ENCODE measurements at places on chromosomes 2 and 18.

GRCh38 chr18:14922031-14922430 is 174.1 kb downstream of the ANKRD30B start:
- DNase-seq, result no peak

DNA sequence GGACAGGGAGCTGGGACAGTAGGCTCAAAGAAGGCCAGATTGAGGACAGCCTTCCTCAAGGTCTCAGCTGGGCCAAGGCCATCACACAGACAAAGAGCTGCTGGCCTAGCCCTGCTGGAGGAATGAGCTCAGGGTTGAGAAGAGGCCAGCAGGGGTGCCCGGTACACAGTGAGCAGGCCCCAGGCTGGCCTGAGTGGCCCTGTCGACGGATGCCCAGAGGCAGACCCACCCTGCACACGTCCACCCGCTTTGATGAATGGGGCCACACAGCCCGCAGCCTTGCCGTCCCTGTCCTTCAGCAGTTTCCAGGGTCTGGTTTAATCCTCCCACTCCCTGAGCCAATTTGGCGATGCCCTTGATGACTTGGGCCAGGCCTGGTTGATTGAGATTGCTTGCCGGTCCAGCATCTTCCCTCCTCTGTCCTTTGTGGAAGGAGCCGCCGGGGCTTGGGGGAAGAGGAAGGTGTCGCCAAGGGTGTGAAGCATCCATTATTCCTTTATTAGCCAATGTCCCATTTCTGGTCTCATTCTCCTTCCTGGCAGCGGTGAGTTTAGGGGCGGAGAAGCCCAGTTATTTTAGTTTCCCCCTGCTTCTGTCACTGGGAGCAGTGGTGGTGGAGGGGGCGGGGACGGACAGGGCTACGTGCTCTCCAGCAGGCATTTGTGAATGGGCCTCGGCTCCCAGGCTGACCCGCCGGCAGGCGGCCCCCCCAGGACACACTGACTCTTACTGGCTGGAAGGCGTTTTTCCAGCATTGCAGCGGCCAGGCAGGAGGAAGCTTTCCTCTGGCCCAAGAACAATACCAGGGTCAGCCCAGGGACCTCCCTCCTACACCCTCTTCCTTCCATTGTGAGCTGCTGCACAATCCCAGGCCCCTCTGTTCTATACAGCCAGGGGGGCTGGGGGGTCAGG is 141.8 kb downstream of the CTIF start:
- peak; percentile 82 for DNase-seq

GRCh38 chr18:13145636-13146190 is 72.8 kb upstream of the LDLRAD4 start:
- no peak for DNase-seq

DNA sequence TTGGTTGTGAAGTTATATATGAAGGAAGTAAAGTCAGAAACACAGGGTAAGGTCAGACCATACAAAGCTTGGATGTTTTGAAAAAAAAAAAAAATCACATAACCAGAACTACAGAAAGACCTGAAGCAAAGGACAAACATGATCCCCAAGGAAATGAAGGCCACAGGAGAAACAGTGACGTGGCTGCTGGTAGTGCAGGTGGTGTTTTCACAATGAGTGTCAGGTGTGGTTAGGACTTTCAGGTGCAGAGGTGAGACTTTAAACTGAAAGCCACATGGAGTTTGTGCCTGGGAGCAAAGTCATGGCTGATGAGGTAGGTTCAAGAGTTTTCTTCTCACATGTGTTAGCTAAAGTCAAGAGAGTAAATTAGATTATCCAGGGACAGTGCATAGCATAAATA is 270.7 kb downstream of the PIEZO2 start:
- no peak for DNase-seq

DNA sequence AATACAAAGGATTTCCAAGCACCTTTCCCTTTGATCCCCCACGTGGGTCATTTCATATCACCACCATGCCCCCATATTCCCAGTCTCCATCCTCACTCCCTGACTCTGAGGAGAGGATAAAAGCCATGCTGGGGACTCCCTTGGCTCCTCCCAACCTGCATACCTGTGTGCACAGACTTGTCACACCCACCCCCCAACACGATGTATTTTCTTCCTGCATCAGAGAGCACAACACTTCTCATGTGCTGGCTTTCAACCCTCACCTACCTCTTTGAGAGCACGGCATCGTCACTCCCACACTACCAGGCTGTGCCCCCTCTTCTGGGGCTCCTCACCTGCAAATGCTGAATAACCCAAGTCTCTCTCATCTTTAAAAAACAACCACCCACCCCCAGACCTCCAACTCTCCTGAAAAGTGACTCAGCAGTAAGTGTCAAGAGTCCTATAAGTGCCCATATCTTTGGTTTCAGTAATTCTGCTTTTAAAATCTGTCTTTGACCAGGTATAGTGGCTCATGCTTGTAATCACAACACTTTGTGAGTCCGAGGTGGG is 53.1 kb downstream of the AP1S3 start:
- no peak for DNase-seq

- peak; percentile 62 for DNase-seq
Measured at GRCh38 chr18:5894611-5895298, 567 bp downstream of the TMEM200C start.

DNA sequence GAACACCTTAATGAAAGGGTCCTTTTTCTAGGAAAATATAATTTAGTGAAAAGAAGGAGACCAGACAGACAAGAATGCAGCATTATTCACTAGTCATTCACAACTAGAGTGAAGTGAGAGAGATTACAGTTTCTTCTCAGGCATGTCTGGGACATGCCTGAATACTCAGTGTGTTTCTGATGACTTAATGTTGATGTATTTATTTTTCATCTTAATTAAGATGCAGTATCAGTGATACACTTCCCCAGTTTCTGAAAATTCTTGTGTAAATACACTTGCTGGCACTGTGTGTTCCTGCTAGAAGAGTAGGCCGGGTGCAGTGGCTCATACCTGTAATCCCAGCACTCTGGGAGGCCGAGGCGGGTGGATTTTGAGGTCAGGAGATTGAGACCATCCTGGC is 143.6 kb downstream of the MYO3B start:
- DNase-seq, result no peak

- DNase-seq, result no peak
Measured at GRCh38 chr2:110770959-110771431, 38.6 kb downstream of the ACOXL start.

GRCh38 chr2:209495855-209496585 is 72.2 kb downstream of the MAP2 start:
- no peak for DNase-seq

GRCh38 chr2:118834901-118835745 is 12.3 kb downstream of the EN1 start:
- peak; percentile 70 for DNase-seq

DNA sequence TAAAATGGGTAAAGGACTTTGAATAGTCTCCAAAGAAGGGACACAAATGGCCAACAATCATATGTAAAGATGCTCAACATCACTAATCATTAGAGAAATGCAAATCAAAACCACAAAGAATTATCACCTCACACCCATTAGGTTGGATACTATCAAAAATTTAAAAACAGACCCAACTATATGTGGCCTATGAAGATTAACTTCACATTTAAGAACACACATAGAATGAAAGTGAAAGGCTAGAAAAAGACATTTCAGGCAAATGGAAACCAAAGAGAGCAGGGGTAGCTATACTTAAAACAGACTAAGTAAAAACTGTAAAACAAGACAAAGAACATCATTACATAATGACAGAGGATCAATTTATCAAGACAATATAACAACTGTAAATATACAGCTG is 53.5 kb upstream of the ASPRV1 start:
- DNase-seq, result no peak

GRCh38 chr2:121650315-121650930 is 1.2 kb upstream of the CLASP1 start:
- DNase-seq, result peak; percentile 44

DNA sequence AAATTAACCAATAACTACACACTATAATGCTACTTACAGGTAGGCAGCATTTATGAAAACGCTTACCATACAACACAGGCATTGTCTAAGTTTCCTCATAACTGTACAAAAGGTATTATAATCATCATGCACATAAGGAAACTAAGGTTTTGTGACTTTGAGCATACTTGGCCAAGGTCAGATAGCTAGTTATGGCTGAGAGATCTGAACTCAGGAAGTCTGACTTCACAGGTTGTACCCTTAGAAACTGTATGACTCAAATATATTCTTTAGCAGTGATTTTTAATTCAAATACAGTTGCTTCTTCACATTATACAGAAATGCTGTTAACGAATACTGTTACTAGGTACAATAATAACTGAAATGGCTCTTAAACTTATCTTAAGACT is 89.3 kb downstream of the TRIP12 start:
- DNase-seq, result no peak

DNA sequence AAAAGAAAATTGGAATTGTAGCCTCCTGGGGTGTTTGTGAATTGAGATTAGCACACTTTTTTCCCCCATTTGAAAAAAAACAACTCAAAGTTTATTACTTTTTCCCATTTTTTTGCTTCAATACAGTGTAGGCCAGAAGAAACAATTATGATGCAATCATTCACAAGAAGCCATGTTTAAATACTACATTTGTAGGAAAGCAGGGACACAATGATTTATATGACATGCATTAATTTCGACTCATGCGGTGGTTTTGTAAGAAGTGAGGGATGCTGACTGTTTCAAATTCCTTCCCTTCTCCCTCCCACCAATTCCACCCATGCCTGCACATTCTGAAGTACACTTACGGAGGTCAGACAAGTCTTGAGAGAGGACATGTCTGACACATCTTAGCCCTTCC is 774.2 kb upstream of the FSHR start:
- no peak for DNase-seq

- no peak for DNase-seq
Measured at GRCh38 chr18:76981396-76981968, 151.1 kb downstream of the MBP start.

GRCh38 chr2:179239195-179239594 is 25.4 kb downstream of the SESTD1 start:
- DNase-seq, result no peak

GRCh38 chr2:186477790-186478189 is 8.3 kb upstream of the ZC3H15 start:
- peak; percentile 37 for DNase-seq

DNA sequence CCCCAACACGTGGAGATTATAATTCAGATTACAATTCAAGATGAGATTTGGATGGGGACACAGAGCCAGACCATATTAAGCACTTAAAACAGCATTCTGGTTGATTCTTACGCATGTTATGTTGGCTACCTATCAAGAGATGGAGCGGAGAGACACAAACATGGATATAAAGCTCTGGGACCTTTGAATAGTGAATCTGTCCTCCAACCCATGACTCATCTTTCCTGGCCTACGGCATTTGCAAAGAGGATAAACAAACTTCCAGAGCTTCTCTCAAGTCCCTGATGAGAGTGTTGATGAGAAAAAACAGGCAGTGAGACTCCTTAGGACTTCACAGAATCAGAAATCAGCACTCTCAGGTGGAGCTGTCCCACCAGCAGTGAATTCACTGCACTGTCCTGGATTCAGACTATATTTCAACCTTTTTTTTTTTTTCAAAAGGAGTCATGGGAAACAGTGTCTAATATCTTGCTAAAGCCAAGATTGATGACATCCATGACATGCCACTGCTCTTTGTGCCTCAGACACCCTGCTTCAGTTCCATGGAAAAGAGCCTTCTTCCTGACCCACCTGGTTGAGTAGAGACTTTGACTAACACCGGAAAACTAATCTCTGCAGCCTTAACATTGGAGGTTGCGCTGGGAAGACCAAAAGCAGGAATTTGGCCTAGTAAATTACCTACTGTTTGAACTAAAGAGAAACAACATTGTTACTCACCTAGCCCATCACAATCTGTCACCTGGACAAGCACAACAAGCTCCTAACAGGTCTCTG is 62.1 kb upstream of the NPAS2 start:
- DNase-seq, result no peak

DNA sequence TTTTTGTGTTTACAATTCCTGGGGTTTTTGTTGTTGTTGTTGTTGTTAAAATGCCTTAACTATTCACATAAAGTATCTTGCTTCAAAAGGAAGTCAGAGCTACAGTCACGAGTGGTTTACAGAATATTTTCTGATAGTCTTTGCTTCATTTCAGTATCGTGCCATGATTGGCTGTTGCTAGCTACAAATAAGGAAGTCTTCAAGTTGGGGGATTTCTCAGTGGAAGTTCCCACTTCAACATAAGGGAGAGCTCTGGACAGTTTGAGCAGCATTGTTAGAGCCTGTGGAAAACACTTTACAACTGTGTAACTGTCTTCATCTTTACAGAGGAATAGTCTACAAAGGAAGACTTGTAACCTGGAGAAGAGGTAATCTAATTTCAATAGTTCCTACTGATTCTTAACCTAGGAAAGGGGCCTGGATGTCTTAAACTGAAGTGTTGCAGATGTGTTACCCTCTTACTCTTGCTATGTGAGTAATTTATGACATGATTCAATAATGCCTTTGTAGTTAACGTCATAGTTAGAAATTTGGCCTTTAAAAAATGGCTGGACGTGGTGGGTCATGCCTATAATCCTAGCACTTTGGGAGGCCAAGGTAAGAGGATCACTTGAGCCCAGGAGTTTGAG is 23.4 kb upstream of the TANK start:
- DNase-seq, result no peak

- DNase-seq, result no peak
Measured at GRCh38 chr2:72982219-72982618, 64.9 kb downstream of the EMX1 start.

GRCh38 chr2:200447139-200447855 is 62.6 kb downstream of the KCTD18 start:
- DNase-seq, result no peak

DNA sequence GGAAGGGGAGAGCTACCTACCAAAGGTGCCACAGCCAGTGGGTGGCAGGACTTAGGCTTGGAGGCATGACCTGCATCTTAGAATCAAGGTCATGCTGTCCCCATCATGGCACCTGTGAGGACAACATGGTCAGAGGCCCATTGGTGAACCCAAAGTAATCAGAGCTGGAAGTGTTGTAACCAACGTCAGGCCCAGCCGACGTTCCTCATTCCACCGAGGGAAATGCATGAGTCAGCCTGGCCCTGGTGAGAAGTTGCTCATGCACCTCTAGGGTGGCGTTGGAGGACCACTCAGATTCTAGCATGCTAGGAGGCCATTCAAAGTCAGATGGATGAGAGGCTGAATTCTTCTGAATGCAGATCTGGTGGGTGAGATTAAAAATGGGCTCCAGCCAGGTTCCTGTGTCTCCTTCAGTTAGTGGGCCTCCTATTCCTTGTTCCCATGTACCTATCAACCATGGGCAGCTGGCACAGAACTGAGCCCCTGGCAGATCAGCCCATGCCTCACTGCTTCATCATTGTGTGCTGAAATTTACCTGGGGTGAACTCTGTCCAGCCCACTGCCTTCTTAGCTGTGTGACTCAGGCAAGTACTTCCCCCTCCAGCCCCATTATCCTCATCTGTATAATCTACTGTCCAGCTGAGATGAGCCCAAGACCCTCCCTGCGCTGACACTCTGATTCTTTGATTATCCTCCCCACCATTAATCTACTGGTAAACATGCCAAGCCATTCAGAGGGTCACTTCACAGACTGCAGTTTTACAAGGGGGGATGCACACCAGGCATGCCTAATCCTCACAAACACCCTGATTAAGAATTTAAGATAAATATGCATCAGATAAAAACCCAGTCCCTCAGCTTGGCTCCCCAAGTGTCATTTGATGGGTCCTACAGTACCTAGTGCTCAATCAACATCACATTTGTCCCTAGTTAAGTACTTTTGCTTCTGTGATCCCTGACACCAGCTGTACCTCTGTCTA is 14.0 kb downstream of the SLC14A2 start:
- DNase-seq, result no peak

Measured in neural progenitor cell (in vitro differentiated cells).